ENCODE measurements at places on chromosomes 11 and 22.

DNA sequence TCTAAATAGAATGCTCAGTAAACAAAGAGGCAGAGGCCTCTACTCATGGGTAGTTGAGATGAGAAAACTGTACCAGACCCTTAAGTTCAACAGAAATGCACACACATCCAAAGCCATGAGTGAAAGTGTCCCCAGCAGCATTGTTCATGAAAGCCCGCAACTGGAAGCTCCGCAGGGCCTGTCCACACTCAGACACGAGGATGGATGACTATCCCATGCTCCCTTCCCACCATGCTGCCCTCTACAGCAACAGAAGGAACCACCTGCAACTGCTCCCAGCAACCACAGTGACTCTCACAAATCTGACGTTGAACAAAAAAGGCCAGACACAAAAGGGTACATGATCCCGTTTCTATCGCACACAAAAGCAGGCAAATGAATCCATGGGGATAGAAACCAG lies 76.9 kb upstream of the ANO1 start:
- DNase-seq: no peak

- DNase-seq: no peak
Observed at GRCh38 chr11:88066090-88066489, 109.2 kb downstream of the RAB38 start.

GRCh38 chr22:29623553-29624169 lies 20.2 kb downstream of the NF2 start:
- no peak for DNase-seq

GRCh38 chr22:17314487-17314886 lies 54.8 kb upstream of the CECR2 start:
- DNase-seq: no peak

- no peak for DNase-seq
Observed at GRCh38 chr11:7973011-7973410, 7.8 kb upstream of the NLRP10 start.

Data from stimulated activated CD4-positive, alpha-beta T cell treated with anti-CD3 and anti-CD28 coated beads, Interleukin-15, amount 100 ng/mL, for 24 hours (primary cell).